ENCODE measurements at places on chromosomes 16 and 17.

DNA sequence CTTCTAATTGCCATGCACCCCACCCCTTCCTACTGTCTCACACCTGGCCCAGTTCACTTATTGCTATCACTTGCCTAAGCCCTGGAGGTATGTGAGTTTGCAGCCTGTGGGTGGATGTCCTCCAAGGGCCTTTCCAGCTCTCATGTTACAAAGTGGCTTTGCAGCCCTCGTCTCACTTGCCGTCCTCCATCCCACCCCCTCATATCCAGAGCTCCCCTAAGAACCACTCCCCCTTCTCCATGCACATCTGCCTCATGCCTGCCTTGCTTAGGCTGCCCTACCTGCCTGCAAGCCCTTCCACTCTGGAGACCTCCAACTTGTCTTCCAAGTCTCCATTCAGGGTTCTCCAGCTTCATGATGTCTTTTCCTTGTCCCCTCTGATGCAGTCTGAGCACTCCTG is 119.4 kb upstream of the NLRP1 start:
- no peak for DNase-seq

DNA sequence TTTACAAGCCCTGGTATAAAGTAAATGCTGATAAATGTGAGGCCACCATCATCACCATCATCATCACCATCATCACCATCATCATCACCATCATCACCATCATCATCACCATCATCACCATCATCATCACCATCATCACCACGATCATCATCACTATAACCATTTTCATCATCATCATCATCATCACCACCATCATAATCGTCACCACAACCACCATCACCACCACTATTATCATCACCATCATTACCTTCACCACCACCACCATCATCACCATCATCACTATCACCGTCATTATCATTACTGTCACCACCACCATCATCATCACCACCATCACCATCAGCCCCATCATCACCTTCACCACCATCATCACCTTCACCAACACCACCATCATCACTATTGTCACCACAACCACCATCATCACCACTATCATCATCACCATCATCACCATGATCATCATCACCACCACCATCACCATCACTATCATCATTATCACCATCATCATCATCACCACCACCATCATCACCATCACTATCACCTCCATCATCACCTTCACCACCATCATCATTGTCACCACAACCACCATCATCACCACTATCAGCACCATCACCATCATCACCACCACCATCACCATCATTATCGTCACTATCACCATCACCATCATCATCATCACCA is 16.6 kb upstream of the ZNF469 start:
- no peak for DNase-seq

- no peak for DNase-seq
Observed at GRCh38 chr17:35056013-35056412, 7.5 kb downstream of the RFFL start.

GRCh38 chr16:12677502-12677901 is 126.2 kb downstream of the CPPED1 start:
- DNase-seq: no peak

GRCh38 chr16:59319871-59320270 is 585.8 kb upstream of the GOT2 start:
- no peak for DNase-seq

DNA sequence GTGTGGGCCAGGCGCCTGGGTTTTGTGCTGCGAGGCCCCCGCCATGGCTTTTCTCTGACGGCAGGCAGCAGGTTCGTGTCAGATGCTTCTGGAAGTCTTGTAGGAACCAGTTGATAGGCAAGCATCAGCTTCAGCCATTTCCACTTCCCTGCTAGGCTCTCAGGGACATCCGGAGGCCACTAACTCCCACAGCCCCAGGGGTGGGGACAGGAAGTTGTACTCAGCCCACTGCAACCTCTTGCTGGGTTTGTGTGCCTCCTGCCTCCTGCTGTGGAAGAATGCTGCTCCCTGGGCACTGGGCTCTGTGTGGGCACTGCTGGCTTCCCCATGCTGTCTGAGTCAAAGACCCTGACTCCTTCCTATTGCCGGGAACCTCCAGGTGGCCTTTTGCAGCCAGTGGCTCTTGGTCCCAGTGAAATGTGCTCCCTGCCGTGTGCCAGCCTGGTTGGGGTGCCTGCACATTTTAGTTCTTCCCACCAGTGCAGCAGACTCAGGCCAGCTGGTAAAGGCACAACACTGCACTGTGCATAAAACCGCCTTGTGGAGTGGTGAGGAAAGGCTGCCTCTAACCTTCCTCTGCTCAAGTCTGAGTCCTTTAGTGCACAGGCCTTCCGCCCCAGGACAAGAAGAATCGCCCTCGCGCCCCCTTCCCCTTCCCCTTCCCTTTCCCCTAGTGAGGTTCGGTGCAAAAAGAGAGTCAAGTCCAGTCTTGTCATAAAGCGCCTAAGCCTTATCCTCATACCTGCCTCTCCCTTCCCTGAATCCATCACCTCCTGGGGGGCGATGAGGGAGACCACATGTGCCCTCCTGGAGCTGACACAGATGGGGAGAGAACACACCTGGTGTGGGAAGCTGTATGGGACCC is 16.6 kb downstream of the LDHD start:
- no peak for DNase-seq
